Hypothalamus (tissue), 51 donors: ENCODE measurements at places on chromosomes 5 and 9.

DNA sequence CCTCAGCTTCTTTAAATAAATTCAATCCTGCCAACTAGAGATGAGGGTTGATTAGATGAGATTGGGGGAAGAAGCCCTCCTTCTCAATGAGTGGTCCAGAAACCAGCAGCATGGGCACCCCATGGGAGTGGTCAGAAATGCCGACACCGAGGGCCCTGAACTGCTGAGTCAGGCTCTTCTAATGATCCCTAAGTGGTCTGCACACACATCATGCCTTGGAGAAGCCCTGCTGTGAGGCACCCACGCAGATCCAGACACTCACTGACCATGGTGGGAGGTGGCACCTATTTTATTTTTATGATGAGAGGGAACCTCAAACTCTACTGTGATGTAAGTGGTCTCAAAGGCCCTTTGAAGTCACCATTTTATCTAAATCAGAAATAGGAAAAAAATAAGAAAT, 72.3 kb upstream of the BOD1 start:
- no peak for DNase-seq

- no peak for DNase-seq
These were observed 69.0 kb upstream of the BASP1 start for GRCh38 chr5:17148481-17148880.

- no peak for DNase-seq
These were observed 134.9 kb downstream of the PRDM6 start for GRCh38 chr5:123223921-123224320.

GRCh38 chr9:98457726-98458370, 202.4 kb upstream of the TBC1D2 start:
- no peak for DNase-seq

DNA sequence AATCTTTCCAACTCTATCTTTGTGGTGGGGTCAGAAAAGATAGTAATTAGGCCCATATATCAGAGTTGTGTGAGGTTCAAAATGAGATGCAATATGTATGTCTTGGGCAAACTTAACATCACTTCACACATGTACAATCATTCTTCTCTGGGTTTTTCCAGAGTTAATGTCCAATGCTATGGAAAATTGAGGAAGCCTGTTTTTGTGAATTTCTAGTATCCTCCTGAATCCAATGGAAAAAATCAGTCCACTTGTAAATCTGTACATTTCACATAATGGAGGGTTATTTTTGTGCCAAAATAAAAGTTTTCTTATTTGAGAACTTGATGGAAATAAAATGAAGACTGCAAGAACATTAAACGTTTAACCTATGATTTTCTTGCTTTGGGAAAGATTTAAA, 155.6 kb upstream of the SEMA6A start:
- no peak for DNase-seq

DNA sequence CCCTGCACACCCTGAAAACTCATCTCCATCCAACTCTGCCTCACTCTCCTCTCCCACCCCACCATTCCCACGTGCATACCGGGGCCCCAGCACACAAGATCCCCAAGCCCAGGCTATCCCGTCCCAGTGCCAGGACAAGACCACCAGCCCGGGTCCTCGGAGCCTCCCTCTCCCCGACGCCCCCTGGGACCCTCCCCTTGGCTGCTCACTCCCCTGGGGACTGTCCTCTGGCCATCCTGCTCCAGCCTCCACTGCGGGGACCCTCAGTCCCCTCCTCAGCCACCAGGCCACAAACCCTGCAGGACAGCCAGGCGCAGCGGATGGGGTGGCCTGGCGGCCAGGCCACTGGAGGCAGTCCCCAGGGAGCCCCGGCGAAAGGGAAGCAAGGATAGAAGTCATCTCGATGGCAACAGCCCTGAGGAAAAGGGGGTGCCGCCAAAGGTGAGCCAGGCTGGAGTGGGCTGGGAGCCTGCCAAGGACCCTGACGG, 62.8 kb downstream of the C9orf50 start:
- no peak for DNase-seq

DNA sequence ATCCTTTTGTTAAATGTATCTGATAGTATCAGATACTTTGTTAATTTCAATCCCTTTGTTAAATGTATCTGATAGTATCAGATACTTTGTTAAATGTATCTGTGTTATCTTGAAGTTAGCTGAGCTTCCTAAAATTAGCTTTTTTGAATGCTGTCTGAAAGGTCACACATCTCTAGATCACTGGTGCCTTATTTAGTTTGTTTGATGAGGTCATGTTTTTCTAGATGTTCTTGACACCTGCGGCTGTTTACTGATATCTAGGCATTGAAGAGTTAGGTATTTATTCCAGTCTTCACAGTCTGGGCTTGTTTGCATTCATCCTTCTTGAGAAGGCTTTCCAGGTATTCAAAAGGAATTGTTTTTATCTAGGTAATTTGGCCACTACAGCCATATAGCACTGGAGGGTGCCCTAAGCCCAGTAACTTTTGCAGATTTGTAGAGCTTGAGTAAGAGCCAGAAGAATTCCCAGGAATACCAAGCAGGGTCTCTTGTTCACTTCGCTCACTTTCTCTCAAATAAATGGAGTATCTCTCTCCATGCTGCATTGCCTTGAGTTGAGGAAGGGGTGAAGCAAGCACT, 435.4 kb upstream of the GRAMD2B start:
- no peak for DNase-seq

- DNase-seq, result no peak
These were observed 5.4 kb downstream of the CFAP90 start for GRCh38 chr5:7845557-7845956.
